ENCODE measurements at places on chromosomes 2 and 18.

- DNase-seq = no peak
These were observed 23.4 kb upstream of the TSPYL6 start for GRCh38 chr2:54279385-54279784.

DNA sequence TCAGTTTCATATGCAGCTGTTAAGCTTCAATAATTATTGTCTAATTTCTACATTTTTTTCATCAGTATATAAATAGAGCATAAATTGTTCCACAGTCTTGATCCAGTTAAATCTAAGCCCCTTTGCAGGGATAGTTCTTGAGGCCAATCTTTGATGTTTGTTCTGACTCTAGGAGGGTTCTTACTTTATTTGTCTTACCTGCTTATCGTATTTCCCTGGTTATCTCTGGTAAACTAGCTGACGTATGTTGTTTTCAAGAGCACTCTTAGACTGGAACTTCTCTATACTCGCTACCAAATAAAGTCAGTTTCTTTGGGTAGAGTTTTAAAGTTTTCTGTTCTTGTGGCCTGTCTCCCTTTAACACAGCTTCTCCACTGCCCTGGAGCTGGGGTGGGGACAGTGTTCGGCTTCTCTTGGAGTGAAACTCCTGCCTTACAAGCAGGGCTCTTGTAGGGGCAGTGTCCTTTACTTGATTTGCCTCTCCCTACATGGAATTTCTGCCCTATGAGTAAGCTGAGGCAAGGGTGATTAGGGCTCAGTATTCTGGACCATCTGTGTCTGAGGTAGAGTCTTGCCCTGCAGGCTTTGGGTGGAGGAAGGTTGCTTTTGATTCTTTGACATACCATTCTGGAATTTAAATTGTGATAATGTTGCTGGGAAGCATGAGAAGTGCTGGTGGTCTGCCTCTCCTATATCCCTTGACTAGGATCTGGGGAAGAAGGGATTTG lies 90.3 kb downstream of the PTPN4 start:
- DNase-seq = no peak

- DNase-seq = no peak
These were observed 26.5 kb upstream of the CREB1 start for GRCh38 chr2:207503234-207503633.

GRCh38 chr2:38057651-38058410 lies 18.1 kb downstream of the CYP1B1 start:
- DNase-seq = no peak

DNA sequence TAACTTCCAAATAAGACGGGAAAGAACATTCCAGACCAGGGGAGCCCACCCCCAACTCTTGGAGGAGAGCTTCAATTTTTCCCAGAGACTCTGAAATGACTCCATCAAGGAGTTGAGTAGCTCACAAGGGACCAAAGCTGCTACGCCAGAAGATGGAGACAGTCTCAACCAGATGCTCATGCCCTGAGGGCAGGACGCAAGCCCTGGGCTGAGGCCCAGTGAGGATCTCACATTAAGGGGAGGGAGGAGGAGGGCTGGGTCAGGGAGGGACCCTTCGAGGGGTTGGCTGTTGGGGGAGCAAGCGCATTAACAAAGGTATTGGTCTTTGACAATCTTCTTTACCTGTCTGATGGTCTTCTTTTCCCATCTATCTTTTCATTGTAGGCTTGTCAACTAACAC lies 141.3 kb upstream of the SLC1A4 start:
- DNase-seq = no peak

DNA sequence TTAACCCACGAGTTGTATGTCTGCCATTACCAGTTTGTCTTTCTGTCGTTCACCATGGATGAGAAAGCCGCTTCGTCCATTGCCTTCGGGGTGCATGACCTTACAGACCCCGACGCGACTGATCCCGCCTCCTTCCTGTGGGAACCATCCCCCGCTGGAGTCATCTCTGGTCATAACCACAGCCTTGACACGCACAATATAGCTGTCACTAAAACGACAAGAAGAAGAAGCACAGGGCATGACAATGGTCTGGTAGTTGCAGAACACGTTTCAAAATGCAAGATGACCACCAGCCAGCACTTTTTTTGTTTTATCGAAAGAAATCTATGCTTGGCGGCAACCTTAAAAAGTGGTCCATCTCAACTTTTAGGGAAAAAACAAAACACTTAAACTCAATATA lies 87.7 kb downstream of the SPRED2 start:
- DNase-seq = no peak

All from Jurkat, Clone E6-1 (cell line).